ENCODE measurements at places on chromosomes 11 and 22. TPM values are rescaled to one million over a fixed set of nuclear protein-coding genes. Genes with fewer than 3 reads are reported as not detected.

The KIRREL3 gene
- 11.6 TPM for total RNA-seq

The TIGD3 gene
- 0.94 TPM for total RNA-seq

The OR10A2 gene
- not detected for total RNA-seq

The APOBEC3G gene
- not detected for total RNA-seq

The OR4C3 gene
- total RNA-seq: not detected

The BEST1 gene
- total RNA-seq: 3.0 TPM

The DLG2 gene
- total RNA-seq: 0.28 TPM

The OR4D5 gene
- total RNA-seq: not detected

The EIF3D gene
- total RNA-seq: 151 TPM

The OSBP2 gene
- total RNA-seq: 10.5 TPM

The DBX1 gene
- total RNA-seq: not detected

The LRP4 gene
- total RNA-seq: 8.7 TPM

The OR56B4 gene
- not detected for total RNA-seq

The C22orf15 gene
- total RNA-seq: not detected

The GALNT18 gene
- 27.3 TPM for total RNA-seq

The LRRC56 gene
- total RNA-seq: 0.54 TPM
